ENCODE measurements at places on chromosomes 4 and X.

DNA sequence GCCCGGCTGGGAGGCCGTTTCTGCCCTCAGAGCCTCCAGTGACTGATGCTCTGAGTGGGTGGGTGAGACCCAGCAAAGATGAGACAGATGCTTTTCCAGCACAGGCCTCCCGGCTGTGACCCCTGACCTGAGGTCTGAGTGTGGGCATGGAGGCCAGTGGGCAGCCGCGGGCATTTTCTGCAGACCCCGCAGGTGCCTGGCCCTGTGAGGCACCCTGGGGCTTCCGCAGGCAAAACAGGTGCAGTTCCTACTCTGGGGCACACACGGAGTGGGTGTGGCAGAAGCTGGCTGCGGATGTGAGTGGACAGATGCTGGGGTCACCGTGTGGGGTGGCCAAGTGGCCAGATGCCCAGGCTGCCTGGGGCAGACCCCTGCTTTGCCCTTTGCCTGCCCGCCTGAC, 14.8 kb downstream of the HTRA3 start:
- no peak for DNase-seq

DNA sequence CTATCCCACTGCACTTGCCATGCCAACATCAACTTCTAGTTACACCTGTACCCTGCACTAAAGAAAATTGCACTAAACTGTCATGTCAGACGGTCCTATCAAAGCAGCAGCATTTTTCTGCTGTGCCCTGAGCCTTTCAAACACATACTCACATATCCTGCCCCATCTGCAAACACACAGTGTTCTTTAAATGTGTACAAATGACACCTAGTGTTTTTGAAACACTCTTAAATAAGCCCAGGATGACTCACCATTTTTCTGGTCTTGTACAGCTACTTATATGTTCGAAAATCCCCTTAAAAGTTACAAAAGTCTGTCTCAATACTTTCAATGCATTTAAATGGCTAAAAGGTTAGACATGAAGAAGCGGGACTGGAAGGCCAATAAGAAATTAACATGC, 346.7 kb upstream of the PPARGC1A start:
- DNase-seq = no peak

- DNase-seq = no peak
These were observed 97.7 kb downstream of the DGKK start for GRCh38 chrX:50372966-50373365.

GRCh38 chr4:54872261-54872660, 214.5 kb downstream of the KIT start:
- DNase-seq = no peak

DNA sequence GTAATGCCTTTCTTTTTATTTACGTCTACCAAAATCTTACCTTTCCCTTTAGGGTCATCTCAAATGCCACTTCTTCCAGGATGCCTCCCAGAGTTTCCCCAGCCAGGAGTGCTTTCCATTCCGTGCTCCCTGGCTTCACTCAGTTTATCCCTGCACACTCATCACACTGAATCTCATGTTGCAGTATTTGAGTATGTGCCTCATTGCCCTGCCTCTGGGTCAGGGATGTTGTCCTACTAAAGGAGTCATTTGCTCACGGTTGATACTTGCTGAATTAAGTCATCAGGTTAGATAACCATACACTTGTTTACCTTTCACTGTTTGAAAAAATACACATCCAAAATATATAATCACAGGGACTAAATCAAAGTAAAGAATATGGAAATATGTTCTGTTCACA, 356.2 kb upstream of the GATB start:
- no peak for DNase-seq
